ENCODE measurements at places on chromosomes 4 and X.

GRCh38 chr4:71260544-71260943 lies 78.3 kb upstream of the SLC4A4 start:
- DNase-seq, result no peak

DNA sequence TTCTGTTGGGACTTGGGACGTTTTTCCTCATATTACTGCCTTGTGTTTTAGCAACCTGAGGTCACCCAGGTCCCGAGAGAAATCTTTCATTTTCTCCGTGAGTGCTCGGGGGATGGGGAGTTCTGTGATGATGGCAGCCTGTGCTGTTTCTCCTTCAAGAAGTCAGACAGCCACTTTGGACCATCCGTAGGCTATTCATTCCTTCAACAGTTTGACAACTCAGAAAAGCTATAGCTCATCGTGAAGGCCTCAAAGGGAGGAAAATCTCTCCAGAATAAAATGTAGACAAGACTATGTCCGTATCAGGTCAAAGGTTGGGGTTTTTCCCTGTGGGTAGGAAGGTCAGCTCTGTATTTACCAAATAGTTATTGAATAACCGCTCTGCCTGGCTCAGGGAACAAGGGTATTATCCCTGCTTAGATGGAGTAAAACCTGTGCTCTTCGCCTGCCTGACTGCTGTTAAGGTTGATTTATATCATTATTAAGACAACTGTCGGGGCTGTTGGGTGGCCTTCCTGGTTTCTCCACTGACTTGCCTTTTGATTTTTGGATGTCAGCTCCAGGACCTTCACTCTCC lies 36.6 kb downstream of the FAM114A1 start:
- DNase-seq, result no peak

GRCh38 chrX:101220662-101221260 lies 1.2 kb downstream of the DRP2 start:
- DNase-seq, result no peak

DNA sequence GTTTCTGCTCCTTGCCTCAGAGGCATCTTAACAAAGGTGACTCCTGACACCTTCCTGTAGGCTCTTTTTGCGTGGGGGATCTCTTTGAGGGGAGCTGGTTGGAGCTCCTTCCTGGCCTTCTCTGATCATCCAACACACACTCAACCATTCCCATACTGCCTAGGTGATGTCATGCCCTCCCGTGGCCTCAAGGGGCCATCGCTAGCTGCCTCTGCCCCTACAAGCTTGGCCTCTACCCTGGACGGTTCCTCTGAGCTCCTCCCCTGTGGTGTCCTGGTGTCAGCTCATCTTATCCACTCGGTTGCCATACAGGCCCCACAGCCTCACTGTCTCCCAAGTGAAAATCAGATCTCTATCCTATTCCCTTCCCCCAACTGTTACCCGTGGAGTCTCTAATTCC lies 13.7 kb upstream of the ZNF185 start:
- DNase-seq, result no peak

DNA sequence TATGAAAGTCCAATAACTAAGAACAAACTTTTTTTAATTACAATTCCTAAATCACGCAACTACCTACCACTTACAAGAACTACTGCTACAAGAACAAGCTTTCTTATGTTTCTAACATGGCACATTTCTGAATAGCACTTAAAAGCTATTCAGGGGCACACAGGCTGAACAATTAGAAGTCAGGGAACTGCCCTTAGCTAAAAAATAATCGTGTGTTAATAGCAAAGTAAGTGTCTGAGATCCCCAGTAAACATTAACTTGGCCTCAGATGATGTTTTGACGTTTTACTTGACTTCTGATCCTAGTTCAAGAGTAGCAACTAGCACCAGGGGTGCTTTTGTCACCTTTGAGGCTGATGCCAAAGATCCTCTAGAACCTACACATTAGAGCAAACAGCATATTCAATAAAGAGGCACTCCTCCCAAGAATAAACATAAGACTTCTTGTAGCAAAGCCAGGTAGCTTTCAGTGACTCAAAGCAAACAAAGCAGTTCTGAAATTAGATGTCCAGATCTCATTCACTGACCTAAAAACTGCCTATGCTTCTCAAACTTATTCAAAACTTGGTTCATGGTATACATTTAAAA lies 16.2 kb downstream of the SPOCK3 start:
- no peak for DNase-seq

DNA sequence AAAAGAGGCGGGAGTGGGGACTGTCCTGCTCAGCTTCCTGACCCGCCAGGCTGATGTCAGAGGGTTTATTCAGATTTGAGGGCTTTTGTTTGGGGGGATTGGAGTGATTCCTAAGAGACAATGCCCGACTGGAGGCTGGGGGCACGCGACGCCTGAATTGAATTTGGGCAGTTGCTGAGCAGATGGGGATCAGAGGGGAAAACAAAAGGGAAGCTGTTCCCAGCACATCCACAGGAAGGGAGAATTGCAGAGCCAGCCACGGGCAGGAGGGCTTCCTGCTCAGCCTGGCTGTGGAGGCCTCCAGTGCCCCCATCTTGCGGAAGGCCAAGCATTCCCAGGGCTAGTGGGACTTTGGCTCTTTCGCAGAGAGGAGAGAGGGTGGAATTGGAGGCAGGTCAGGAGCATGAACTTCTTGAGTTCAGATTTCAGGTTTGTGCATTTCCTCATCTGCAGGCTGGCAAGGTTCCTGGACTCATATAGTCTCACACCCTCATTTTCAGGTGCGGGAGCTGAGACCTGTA lies 162.8 kb downstream of the NHS start:
- no peak for DNase-seq

- no peak for DNase-seq
These were observed 54.3 kb upstream of the CAMK2D start for GRCh38 chr4:113815826-113816225.

- no peak for DNase-seq
These were observed 26.0 kb downstream of the SMAD1 start for GRCh38 chr4:145507636-145508035.

DNA sequence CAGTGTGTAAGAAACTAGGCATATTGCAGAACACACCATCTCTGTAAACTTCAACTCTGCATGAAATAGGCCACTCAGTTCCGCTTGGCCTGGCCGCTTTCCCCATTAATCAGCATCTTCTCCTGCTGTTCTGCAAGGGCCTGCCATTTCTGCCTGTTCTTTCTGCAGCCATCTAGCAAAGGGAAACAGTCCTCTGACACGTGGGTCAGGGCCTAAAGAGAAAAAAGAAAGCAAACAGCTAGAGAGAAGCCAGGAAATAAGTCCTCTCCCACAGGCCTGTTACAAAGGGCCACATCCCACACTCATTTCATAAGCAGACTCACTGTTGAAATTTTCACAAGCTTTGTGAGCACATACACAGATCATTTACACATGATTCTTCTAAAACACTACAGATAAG lies 130.1 kb downstream of the PDE5A start:
- peak; percentile 18 for DNase-seq

DNA sequence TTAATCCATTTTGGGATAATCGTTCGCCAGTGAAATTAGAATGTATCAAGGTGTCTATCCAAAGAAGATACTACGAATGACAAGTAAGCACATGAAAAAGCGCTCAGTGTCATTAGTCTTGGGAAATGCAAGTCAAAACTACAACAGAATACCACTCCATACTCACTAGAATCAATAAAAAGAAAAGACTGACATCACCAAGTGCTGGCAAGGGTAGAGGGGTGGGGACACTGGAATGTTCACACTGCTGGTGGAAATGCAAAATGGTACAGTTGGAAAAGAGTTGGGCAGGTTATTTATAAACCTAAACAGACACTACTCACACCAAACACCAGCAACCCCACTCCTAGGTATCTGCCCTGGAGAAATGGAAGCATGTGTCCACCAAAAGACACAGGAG lies 11.2 kb downstream of the WDR1 start:
- DNase-seq, result no peak

Measured in AML-193 (cell line).